ENCODE measurements at places on chromosomes 1 and 21. TPM values are rescaled to one million over a fixed set of nuclear protein-coding genes. Genes with fewer than 3 reads are reported as not detected.

- no peak for DNase-seq
These were observed 587 bp downstream of the SCNM1 start for GRCh38 chr1:151166505-151166956.

GRCh38 chr1:25009671-25010262, 79.7 kb upstream of the RUNX3 start:
- DNase-seq: no peak

Gene LCK
- total RNA-seq: not detected

DNA sequence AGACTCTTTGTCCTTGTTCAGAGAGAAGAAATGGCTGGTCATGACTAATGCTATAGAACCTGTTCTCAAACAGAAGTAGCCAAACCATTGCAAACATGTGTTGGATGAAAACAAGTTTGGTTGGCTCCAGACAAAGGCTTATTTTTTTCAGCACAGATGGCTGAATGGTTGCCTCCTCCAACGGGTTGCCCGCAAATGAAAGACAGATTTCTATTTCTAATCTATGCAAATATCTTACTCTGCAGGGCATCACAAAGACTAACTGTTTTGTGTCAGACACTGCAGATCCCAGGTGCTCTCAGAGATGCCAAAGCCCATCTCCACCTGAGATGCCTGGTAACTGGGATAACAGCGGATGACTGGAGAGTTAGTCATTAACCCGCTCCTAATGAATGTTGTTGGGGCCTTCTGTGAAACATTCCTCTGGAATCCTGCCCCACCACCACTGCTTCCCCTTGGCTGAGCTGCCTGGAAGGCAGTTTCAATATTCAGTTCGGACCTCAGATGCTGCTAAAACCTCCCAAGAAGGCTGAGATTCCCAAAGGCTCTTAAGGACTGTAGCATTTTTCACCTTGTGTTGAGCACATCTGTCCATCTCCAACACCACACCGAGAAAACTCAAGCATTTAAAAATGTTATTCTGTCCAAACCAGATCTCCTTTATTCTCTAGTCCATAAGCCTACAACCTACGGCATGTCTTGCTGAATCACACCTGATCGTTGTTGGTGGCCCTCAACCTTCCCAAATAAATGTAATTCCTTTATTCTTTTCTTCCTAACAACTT, 104.4 kb downstream of the PTPN14 start:
- no peak for DNase-seq

Gene SH3BGR
- total RNA-seq: 2.8 TPM

DNA sequence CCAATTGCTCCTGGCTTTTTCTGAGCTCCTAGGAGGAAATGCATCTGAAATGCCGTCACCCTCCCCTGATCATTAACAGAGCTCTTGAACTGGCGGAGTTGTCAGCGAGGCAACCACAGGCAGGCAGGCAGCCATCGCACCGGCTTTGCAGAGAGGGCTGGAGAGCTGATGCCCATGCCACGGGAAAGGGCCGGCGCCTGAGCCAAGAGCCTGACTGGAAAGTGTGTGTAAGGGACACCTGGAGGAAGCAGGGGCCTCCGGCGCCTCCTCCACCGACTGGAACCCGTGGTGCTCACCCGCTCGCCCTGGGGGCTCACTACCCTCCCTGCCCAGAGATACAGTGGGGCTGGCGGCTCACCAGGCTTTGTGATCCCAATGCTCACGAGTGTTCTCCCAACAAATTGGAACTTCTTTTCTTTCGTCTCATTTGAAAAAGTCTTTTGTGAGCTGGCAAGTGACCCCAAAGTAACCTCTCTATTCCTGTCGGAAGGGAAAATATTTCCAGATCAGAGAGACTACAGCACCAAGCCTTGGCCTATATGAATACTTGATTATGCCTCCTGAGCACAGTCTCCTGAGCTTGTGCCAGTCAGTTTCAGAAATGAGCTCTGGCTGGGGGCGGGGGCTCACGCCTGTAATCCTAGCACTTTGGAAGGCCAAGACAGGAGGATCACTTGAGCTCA, 97.7 kb upstream of the SLC25A33 start:
- no peak for DNase-seq

Gene OR2L2
- 0.07 TPM for total RNA-seq

GRCh38 chr1:147243841-147244240, 1.4 kb downstream of the CHD1L start:
- DNase-seq: no peak

Gene BOLA1
- total RNA-seq: 11.5 TPM

DNA sequence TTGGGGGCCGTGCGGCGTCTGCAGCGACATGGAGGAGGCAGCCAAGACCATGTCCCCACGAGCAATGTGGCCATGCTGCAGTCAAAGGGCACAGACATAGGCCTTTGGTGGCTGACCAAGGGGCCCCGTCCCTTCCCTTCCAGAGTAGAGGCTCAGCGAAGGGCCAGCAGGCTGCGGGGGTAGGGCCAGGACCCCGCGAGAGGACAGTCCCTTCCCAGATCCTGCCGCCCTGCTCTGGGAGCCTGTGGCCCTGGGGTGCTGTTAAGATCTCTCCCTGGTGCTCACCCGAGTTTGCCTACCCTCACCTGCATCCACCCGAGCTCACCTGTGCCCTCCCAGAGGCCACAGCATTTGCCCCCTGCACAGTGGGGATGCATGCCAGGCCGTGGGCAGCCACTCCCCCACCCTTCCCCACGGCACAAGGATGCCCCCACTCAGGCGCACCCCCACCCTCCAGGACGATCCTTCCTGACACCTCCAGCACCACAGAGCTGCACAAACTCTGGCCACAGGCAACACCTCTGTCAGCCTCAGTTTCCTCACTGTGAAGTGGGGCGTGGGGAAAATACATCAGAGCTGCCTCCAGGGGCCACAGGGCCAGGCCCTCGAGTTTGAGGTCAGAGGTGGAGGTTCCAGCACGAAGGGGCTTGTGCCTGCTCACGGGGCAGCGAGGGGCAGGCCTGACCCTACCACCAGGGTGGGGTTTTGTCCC, 15.5 kb downstream of the ITGB2 start:
- DNase-seq: no peak

DNA sequence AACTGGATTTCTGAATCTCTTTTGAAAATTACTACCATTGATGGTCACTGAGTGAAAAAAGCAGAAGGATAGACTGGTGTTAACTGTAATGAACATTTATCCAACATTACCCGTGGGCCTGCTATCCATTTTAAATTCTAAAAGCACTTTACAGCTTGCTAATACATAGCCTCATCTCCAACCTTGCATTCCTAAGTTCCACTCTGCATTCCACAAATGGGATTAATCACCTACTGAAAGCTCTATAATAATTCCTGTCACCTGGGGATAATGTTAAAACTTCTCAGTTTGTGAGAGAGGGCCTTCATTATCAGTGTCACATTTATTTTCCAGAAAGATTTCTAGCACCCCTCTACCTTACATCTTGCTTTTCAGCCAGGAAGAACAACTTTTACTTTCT, 38.2 kb downstream of the PTPRC start:
- DNase-seq: no peak

DNA sequence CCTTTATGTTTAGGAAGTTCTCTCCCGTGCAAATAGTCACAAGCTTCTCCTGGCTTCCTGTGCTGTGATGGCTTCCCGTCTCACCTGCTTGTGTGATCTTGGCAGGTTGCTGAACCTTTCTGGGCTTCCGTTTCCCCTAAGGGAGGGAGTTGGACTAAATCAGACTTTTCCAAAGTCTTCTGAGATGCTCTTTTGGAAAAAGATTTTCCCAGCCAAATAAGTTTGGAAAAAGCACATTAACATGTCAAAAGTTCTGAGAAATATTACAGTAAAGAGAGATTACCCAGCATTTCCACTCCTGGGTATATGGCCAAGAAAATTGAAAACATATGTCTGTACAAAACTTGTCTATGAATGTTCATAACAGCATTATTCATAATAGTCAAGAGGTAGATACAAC, 36.0 kb upstream of the TENT5C start:
- DNase-seq: no peak

DNA sequence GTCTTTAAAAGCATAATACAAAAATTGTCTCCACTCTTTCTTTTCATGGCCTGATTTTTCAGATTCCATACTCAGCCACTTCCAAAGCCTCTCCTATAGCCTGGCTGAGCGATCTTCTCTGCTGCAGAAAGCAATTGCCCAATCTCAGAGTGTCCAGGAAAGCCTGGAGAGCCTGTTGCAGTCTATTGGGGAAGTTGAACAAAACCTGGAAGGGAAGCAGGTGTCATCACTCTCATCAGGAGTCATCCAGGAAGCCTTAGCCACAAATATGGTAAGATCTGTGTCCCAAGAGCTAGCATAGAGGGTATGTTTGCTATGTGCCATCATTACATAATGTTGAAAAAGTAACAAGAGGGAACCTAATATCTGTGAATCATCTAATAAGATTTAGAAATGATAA, 130.7 kb upstream of the BMP8A start:
- no peak for DNase-seq

Gene CCDC190
- 1.5 TPM for total RNA-seq

GRCh38 chr1:84156210-84156621, 12.1 kb downstream of the PRKACB start:
- DNase-seq: no peak

Gene KLF17
- total RNA-seq: 0.18 TPM

Gene LRRN2
- 3.3 TPM for total RNA-seq

Gene CLCA4
- total RNA-seq: not detected

GRCh38 chr1:182680901-182681567, 3.4 kb downstream of the RGS8 start:
- DNase-seq: no peak

DNA sequence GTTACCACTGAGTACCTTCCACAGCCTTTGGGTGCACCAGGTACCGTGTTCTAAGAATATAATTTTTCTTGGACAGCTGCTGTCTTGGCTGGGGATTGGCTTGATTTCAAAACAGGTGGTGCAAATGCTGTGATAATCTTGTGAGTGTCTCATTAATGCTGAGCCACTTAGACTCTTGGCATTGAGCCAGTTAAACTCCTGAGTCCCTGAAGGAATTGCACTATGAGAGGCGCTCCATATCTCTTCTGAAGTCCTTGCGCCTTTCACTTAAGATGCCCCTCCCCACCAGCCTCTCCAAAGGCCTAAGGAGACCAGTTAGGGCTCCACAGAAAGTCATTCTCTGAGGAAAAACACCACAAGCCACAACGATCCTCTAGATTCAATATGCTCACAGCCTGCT, 51.0 kb downstream of the BACH1 start:
- no peak for DNase-seq

Gene SELE
- total RNA-seq: not detected

Gene SRRM1
- 93.0 TPM for total RNA-seq

Gene FCGR3B
- not detected for total RNA-seq

All from chondrocyte (in vitro differentiated cells).